Pulmonary artery endothelial cell (primary cell): ENCODE measurements at places on chromosomes 7 and 10.

- no peak for DNase-seq
These were observed 75.8 kb downstream of the C1GALT1 start for GRCh38 chr7:7257899-7258692.

DNA sequence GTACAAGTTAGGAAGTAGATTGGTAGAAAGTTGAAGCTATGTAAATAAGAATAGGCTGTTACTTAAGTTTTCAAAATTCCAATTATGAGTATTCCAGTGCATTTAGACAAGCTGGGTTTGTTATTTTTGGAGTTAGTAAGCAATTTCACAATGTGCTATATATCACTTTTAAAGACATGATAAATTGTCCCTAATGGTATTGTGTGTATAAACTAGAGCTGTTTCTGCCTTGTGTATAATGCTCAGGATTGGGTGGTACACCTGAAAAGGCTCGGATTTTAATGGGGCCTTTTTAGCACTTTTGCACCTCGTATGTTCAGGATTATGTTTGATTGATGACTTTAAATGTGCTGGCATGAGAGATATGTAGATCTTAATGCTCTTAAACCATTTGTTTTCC lies 175.8 kb downstream of the VTI1A start:
- DNase-seq: no peak

DNA sequence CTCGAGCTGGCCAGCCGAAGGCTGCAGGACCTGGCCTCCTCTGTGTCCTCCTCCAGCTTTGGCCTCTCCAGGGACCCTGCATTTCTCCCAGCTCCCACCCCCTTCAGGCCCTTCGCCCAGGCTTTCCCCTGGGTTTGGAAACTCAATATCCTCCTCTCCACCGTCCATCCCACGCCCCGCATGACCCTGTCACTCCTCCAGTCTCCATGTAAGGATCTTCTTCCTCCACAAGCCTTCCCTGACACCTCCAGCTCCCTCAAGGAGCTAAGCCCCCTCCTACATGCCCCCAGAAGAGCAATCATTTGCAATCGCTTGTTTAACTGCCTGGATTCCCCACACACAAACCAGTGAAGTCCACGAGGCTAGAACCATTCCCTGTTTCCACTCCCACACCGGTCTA lies 24.6 kb upstream of the TMEM213 start:
- no peak for DNase-seq

DNA sequence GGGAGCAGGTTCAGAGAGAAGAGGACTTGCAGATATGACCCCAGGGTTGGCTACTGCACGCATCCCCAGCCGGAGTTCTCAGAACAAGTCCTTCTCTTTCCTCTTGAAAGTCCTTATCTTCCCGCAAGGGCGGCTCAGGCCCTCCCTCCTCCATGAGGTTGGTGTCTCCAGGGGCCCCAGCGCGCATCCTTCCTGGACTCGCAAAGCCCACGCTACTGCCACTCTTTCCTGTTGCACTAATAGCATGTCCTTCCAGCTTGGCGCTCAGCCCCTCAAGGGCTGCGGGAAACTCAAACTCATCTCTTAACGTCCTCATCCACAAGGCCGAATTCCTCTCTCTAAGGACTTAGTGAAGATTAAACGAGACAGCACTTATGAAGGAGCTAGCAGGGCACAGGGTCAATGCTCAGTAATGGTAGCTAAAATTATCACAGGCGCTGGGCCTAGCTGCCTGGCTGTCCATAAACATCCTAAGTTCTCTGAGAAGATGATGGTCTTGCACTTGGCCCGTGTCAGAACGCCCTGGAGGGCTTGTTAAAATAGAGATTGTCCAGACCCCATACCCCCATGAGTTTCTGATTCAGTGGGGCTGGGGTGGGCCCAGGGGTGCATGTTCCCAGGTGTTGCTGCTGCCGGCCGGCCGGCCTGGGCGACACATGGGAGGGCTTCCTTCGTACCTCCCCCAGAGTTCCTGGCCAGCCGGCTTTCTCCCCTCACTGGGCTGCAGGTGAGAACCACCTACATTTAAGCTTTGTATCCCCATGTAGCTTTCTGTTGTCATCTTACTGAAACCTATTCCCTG lies 261.4 kb downstream of the COBL start:
- no peak for DNase-seq

DNA sequence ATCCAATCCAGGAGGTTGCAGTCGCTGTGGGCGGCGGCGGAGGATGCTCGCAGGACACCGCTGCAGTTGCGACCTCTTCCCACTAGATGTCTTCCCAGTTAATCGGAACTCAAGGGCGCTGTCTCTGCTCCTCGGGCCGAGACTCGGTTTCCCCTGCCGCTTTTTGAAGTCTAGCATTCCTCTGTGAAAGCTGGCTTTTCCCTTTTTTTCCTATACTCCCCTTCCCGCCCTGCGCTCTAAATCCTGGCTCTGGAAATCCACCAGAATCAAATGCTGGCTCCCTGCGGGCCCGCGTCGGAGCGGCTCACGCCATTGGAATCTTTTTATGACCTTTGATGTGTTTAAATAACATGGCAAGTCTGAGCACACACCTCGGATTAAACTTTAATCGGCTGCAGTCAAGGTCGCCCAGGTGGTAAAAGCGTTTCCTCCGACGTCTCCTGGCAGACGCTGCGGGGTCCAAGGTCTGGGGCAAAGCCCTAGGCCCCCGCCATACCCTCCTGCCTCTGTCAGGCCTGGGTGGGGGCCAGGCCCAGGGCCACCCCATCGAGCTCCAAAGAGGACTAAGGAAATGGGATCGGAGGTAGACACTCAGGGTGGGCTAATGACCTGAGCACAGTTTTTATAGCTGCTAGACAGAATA lies 10.7 kb upstream of the HOXA13 start:
- no peak for DNase-seq

DNA sequence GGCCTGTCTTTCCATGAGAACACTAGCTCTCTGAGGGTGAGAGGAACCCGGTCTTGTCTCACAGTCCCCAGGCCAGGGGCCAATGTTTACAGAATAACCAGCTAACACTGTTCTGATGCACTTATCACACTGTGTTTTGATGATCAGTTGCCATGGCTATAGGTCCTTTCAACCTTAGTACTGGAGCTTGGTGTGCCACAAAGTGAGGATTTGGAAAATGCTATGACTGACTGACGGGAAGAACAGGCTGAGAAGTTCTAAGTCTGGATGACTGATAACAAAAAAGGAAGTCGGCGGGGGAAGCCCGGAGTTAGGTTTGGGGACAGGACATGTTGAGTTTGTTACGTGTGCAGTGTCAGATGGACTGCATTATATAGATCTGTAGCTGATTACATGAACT lies 141.8 kb downstream of the CTTNBP2 start:
- DNase-seq: no peak
